ENCODE measurements at places on chromosomes 5 and 9.

GRCh38 chr5:149427374-149427773 lies 48.3 kb upstream of the IL17B start:
- DNase-seq: no peak

GRCh38 chr5:126947146-126948010 lies 83.0 kb downstream of the MARCHF3 start:
- no peak for DNase-seq

DNA sequence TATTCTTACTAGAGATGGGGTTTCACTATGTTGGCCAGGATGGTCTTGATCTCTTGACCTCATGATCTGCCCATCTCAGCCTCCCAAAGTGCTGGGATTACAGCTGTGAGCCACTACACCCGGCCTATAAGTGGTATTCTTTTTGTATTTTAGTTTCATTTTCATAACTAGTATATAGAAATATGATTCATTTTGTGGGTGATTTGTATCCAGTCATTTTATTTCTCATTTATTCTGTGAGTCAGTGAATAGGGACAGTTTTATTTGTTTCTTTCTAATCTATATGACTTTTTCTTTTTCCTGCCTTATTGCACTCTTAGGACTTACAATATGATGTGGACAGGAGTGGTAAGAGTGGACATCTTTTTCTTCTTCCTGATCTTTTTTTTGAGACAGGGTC lies 112.9 kb downstream of the AOPEP start:
- DNase-seq: no peak

DNA sequence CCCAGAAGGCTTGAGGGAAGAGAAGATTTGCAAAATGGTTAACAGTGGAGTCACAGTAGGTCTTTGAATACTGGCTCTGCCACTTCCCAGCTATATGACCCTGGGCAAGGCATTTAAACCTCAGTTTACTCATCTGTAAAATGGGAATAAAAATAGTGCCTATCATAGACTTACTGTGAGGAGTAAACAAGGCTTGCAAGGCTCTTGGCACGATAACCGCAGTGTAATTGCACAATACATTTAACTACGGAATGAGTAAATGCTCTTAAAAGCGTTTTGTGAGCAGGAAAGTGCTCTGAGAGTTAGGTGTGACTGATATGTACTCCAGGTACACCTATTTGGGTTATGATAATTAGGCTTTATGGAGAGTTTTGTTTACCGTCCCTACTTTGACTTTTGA lies 8.4 kb downstream of the SLC36A3 start:
- no peak for DNase-seq

DNA sequence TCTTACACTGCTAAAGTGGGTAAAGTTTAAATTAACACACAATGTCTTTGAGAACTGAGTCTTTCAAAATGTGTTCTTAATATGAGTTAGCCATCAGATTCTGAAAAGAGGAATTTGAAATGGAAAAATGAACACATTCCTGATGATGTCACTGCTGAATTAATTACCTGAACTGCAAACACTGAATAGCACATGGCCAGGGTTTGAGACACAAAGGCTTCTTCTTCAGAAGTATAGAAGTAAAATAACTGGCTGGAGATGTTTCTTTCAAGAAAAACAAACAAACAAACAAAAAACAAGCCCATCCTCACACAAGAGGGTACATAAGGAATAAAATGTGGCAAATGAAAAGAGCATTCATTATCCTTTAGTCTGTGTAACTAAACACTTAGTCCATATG lies 7.1 kb downstream of the GLIS3 start:
- no peak for DNase-seq

GRCh38 chr9:130448035-130448624 lies 3.4 kb downstream of the ASS1 start:
- DNase-seq: peak; percentile 27

DNA sequence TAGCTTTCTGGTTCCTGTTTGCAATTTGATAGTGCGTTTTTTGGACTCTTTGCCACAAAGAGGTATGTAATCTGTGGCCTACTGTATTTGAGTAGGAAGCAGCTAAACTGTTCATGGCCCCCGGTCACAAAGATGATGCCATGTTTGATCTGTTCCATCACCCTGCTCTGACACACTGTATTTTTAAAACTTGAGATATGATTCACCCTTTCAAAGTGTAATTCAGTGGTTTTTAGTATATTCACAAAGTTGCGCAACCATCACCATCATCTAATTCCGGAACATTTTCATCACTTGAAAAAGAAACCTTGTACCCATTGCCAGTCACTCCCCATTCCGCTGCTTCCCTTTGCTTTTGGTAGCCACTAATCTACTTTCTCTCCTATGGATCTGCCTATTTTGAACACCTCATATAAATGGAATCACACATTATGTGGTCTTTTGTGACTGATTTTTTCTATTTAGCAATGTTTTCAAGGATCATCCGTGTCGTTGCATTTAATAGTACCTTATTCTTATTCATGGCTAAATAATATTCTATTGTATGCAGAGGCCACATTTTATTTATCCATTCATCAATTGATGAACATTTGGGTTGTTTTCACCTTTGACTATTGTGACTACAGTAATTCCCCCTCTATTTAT lies 141.6 kb downstream of the NR3C1 start:
- no peak for DNase-seq

GRCh38 chr5:81450940-81451339 lies 57.0 kb upstream of the ACOT12 start:
- no peak for DNase-seq

DNA sequence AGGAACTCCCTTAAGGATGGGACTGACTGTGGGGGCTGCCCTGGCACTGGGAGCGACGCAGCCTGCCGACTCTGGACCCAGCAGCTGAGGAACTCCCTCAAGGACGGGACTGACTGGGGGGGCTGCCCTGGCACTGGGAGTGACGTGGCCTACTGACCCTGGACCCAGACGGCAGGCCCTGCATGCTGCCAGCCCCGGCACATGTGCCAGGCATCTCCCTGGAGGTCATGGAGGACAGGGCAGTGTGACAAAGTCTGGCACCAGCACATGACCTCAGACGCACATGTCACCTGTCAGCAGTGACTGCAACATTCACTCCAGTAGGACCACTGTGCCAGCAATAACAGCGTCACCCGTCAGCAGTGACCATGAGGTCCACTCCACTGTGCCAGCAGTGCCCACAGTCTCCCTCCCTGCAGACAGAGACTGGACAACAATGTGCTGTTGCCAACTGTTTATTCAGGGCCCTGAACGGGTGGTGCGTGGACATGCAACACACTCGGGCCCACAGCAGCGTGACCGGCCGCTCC lies 4.5 kb downstream of the FBXW5 start:
- no peak for DNase-seq

DNA sequence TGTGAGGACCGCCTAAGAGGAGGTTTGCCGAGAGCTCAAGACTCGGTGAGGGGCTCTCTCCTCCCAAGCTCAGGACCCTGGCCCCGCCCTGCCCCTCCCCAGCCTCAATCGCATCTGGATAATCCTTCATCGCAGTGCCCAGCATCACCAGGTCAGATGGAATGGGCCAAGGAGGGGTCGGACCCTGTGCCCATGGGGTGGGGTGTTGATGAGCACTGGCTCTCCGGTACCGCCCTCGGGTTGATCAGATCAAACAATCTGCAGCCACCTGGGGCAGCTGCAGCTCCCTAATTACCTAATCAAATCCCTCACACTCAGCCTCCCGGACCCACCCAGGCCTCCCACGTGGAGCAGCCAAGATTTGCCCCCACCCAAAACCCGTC lies 24.4 kb upstream of the TDRD7 start:
- no peak for DNase-seq

- no peak for DNase-seq
Observed at GRCh38 chr5:67065237-67065636, 131.4 kb downstream of the CD180 start.

DNA sequence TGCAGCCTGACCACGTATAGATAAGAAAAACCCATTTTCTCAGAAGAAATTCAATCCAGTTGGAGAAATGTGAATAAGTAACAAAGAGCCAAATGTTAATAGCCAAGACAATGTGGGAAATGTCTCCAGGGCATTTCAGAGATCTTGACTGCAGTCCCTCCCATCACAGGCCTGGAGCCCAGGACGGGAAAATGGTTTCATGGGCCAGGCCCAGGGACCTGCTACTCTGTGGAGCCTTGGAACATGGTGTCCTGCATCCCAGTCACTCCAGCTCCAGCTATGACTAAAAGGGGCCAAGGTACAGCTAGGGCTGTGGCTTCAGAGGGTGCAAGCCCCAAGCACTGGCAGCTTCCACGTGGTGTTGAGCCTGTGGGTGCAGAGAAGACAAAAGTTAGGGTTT lies 490.0 kb downstream of the CYLC2 start:
- DNase-seq: no peak

Data from NCI-H1930 (cell line).